ENCODE measurements at places on chromosomes 6 and 20.

GRCh38 chr6:136751522-136751956 is 40.7 kb downstream of the MAP3K5 start:
- no peak for DNase-seq

- DNase-seq: no peak
Measured at GRCh38 chr6:109383438-109383940, 1.2 kb upstream of the CD164 start.

- DNase-seq: no peak
Measured at GRCh38 chr6:14765106-14765505, 480.8 kb upstream of the JARID2 start.

GRCh38 chr6:139186242-139186641 is 51.4 kb downstream of the HECA start:
- DNase-seq: no peak

DNA sequence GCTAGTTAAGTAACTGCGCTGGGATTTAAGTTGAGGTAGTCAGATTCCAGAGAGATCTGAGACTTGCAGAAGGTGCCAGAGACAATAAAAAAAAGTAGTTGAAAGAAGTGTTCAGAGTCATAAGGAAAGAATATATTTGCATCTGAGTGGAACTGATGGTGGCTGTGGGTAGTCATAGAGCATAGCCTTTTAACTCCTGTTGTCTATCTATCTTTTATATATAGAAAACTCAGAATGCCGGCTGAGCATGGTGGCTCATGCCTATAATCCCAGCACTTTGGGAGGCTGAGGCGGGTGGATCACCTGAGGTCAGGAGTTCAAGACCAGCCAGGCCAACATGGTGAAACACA is 62.0 kb downstream of the CARMIL1 start:
- no peak for DNase-seq

- no peak for DNase-seq
Measured at GRCh38 chr6:137878486-137879285, 11.6 kb downstream of the TNFAIP3 start.

- no peak for DNase-seq
Measured at GRCh38 chr6:160360955-160361354, 12.8 kb downstream of the SLC22A3 start.

- DNase-seq: no peak
Measured at GRCh38 chr6:129329678-129330077, 380.3 kb downstream of the ARHGAP18 start.

DNA sequence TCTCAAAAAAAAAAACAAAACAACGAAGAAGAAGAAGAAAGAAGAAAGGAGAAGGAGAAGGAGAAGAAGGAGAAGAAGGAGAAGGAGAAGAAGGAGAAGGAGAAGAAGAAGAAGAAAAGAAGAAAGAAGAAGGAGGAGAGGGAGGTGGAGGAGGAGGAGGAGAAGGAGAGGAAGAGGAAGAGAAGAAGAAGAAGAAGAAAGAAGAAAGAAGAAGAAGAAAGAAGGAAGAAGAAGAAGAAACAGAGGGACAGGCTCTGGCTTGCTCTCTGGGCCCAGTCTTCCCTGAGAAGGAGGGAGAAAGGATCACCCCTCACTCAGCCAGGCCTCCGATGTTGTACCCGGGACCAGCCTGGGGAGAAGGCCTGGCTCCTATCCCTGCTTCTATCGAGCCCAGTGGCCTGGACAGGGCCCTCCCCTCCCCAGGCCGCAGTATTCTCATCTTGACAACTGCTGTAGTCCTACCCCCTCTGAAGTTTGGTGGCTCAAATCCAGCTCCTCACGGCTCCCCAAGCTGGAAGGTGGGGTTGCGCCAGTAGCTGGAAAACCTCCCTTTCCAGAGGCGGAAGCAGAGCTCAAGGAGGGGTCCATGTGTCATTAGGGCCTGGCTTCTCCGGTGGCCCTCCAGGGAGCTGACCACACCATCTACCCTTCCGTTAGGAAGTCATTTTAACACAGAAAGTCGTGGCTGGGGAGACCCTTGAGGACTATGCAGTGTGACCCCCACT is 18.9 kb downstream of the C6orf132 start:
- DNase-seq: no peak

- DNase-seq: peak; percentile 29
Measured at GRCh38 chr6:160137989-160138835, 16.6 kb downstream of the SLC22A1 start.

- DNase-seq: no peak
Measured at GRCh38 chr20:40464731-40465208, 224.3 kb downstream of the MAFB start.

DNA sequence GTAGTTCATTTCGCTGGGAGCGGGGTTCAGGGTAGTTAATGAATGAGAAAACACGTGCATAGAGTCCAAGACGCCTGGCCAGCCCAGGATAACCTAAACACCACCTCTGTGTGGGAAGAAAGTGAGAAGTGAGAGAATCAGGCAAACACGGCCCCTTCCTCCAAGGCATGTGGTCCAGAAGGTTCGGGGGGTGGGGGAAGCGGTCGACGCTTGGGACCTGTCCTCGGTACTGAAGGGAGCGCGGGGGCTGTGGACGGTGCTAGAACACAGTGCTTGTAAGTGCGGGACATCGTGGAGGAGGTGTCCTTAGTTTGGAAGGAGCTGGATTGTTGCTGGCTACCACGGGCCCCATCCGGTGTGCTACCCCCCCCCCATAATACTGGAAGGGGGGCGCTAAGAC is 1.7 kb upstream of the VSTM2L start:
- no peak for DNase-seq

DNA sequence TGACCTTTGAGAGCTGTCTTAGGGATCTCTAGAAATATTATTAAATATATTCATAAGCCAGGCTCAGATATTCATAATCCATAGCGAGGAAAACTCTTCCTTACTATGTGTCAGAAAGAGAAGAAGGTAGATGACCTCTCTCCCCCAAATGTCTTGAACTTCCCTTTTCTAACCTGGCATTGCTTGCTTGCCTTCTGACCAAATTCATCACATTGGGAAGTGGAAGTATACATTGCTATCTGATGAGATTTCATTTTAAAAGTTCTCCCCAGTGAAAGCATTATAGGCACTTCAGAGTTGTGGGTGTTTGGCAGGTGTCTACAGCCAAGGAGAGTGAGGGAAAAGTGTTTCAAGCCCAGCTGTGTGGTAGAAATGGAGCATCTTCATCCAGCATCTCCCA is 197.3 kb downstream of the ZFAND3 start:
- no peak for DNase-seq

DNA sequence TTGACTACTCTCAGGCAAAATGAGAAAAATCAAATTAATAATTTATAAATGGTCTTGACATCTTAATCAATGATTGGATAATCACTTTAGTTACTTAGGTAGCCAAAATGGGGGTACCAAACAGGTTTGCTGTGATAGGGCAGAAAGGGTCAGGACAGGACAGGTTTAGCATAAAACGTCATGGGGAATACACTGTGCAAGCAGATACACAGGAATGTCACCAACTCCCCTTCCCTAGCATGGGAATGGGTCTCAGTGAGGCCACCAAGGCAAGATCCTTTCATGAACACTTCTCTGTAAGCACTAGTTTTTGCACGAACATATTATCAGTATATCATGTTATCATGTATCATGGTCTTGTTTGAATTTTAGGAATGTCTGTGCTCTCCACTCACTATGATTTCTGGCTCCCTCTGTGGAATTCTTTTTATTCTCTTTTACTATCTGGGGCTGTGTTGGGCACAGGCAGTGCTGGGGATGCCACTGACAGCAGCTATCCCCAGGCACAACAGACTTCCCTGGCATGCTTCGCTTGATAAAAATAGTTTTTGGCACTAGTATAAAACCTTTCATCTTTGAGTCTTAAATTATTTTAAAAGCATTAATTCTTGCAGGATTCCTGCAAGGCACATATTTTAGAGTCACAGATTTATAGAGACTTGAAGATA is 18.3 kb downstream of the PTCHD4 start:
- no peak for DNase-seq

- no peak for DNase-seq
Measured at GRCh38 chr6:34810017-34810882, 18.4 kb downstream of the BLTP3A start.

DNA sequence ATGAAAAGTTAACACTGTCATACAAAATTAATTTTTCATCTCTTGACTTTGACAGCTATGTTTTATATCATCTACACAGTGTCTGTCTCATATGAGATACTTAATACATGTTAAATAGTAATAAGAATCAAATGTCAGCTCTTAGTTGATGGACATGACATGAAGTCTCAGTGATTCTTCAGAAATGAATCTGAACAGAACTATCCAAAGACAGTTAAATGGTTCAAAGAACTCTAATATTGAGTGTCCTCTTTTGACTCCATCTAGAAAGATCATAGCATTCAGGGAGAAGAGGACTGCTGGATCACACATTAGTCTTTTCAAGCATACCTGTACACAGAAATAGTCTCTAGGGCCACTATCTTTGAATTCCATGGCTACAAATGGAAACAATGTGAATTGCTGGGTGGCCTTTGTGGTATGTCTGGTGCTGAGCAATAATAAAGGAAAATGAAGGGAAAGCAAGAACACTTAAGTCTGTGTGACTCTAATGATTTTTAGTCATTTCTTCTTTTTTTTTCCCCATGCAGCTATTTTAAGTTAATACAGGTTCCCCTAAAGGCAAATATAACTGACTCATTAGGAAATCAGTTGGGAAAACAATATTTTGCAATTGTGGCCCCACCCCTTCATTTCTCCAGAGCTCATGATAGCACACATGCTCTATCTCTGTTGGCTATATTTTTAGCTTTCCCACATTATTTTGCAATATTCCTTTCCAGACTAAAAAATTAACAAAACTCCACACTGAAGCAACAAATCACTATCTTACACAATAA is 367.5 kb downstream of the GRIK2 start:
- no peak for DNase-seq

DNA sequence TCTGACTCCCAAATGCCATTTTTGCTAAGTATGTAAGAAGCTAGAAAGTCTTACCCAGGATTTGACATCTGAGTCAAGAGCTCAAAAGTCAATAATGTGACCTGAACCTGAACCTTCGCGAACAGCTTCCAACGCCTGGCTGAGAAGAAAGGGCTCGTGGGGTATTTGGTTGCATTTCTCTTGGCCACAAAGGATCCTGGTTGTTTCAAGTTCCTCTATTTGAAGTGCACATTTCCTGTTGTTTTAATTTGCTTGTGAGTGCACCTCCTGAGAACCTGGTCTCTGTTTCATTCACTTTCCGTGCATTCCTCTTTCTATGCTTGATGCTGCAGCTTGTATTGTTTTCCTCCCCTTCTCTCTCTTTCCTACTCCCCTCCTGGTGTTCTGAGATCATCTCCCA is 212.5 kb downstream of the FOXA2 start:
- no peak for DNase-seq

DNA sequence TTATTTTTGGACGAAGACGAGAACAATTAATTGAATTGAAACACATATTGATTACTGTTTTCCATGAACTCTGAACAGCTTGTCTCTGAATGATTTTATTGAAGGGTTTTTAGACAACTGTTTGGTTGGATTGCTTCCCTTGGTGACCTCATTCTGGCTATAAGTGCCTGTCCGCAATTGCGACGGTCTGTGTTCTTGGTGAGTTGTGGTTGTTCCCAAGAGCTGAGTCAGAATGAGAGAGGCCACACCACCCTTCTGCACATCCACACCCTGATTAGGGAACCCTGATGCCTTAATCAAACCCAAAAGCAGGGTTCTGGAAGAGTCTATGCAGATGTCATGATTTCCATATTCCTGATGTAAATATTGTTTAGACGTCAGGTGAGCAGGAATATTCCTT is 747.0 kb downstream of the PTPRT start:
- DNase-seq: no peak

GRCh38 chr20:43988867-43989266 is 74.2 kb downstream of the TOX2 start:
- DNase-seq: no peak

- no peak for DNase-seq
Measured at GRCh38 chr20:11832397-11832796, 85.3 kb upstream of the BTBD3 start.

GRCh38 chr6:163354761-163355425 is 59.6 kb upstream of the QKI start:
- DNase-seq: no peak

DNA sequence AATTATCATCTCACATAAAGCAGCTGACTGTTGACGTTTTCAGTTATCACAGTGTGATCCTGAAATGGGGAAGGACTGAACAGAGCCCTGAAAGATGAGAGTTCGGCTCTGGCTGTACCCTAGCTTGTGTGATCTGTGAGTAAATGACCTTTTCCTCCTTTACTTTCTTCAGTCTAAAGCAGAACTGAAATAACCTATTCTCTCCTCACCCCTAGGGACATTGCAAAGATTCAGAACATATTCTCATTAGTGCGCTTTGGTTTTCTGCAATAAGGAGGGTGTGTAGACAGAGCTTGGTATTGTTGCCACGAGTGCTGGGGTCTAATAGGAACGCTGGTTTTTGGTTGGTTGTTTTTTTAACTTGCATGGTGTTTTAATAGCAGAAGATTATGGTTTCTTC is 16.7 kb downstream of the FARS2 start:
- no peak for DNase-seq

DNA sequence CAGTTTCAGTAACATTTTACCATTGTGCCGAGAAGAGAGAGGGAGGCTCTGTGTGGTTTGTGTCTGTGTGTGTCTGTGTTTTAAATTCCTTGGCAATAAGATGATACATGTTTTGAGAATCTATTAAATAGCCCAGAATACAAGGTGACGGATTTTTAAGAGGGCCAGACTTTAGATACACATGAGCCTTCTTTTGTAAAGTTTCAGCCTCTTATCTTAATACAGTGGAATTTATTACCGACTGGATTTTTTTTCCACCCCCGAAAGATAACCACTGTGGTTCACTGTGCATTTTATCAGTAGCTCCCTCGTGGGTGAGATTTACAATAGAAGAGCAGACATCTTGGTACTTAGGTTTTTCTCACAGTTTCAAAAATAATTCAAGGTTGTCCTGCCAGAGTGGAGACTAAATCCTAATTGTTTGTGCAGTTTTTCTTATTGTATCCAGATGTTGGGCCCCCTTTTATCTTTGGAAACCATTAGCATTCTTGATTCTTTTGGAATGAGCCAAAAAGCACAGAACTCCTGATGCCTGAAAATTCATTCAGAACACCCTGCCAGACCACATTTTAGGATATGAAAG is 49.9 kb downstream of the STK4 start:
- no peak for DNase-seq

DNA sequence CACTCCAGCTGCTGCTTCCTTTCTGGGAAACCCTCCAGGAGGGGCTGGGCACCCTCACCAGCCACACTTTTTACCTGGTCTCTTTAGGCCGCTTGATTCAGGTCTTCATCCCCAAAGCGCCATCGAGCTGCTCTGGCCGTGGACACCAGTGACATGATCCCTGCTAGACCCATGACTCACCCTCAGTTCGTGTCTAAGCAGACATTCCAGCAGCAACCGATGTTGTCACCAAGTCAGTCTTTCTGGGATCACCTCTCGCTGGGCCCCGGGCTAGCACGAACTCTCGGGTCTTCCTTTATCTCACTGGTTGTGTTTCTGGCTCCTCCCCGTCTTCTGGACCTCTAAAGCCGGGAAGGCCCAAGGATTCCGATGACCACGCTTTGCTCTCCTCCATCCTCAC is 43.0 kb upstream of the GPR31 start:
- no peak for DNase-seq

DNA sequence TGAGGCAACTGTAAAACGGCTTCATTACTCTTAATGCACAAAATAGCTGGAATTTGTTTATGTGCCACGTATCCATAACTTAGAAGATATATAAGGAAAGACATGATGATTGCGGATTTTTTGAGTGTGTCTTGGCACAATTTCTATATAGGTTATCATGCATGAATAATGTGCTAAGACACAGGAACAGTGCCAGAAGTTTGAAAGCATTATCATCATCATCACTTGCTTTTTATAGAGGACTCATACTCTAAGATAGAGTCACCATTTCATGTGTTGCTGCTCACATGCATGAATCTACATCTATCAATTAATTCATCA is 113.4 kb downstream of the ELOVL4 start:
- no peak for DNase-seq

- peak; percentile 16 for DNase-seq
Measured at GRCh38 chr6:2186516-2186915, 58.9 kb downstream of the GMDS start.

All from stimulated activated CD4-positive, alpha-beta T cell treated with anti-CD3 and anti-CD28 coated beads, Interleukin-2, amount 100 ng/mL, for 4 hours (primary cell).